ENCODE measurements at places on chromosomes 4 and X.

DNA sequence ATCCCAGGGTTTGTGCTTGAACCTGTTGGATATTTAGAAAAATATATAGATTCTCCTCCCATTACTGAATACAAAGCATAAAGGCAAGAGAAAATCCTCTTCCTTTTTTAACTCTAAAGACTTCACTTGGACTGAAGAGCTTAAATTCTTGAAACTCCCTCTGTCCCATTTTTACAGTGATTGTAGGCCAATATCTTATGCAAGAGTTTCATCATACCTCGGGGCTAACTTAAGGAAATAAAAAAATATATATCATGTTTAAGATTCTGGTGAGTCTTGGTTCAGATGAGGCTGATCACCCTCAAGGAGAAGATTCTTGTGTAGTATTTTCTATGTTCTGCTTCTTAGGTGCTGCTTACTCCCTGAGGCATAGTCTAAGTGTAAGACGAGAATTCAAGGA is 1449.6 kb downstream of the C4orf33 start:
- DNase-seq = no peak

DNA sequence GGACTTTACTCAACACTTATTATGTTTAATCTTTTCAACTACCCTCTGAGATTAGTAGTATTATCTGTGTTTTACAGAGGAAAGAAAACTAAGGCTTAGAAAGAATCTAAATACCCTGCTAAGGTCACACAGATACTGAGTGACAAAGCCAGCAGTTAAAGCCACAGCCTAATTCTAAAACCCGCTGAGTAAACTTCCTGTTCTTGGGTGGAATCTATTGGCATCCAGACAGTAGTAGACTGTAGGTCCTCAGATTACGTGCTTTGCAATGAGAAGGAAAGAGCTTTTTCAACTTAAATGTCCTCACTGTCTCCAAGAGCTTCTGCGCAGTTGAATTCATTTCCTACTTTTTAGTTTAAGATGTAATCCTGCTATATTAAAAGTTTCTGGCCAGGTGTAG is 126.0 kb downstream of the TENM3 start:
- no peak for DNase-seq

DNA sequence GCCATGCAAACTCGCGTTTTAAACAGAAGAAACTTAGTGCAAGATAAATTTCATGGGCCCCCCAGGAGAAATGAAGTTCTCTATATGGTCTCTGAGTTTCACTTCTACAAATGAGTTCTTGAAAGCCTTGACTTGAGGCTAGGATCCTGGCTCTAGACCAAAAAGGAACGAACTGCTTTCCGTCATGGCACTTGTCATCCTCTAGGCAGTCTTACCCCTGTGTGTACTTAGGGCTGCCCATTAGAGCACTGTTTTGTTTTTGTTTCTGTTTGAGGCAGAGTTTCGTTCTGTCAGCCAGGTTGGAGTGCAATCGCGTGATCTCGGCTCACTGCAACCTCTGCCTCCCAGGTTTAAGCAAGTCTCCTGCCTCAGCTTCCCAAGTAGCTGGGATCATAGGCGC is 29.0 kb downstream of the RNF4 start:
- DNase-seq = no peak

- DNase-seq = no peak
Measured at GRCh38 chr4:83709627-83710026, 173.7 kb downstream of the GPAT3 start.

GRCh38 chr4:143148521-143148920 is 36.2 kb upstream of the USP38 start:
- DNase-seq = no peak

DNA sequence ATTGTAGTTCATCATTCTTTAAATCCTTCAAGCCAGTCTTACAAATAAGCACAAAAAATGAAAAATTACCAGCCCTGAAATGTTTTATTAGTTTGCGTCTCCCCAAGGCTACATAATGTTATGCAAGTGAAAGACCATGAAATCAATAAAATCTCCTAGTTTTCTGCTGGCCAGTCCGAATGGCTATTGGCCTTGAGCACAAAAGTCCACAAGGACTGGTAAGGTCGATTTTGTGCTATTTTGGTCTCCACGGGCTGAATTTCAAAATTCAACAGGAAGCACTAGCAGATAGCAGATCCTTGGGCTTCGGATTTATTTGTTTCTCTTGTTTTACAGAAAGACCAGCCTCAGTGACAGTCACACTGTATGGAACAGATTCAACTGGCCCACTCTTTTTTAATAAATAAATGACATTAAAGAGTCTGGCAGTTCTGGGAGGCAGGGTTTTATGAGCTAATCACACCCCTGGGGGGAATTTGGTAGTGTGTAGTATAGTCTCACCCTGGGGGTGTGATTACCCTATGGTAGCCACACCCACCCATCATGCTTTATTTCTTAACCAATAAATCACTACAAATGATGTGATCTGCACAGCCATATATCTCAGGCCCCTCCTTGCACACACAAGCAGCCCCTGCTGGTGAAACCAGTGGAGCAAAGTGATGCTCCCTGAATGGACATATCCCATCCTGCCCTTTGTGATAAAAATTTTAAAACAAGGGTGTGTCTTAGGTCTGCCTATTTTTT is 51.1 kb upstream of the TMEM33 start:
- DNase-seq = no peak

GRCh38 chr4:109977854-109978501 is 65.3 kb downstream of the EGF start:
- DNase-seq = no peak

DNA sequence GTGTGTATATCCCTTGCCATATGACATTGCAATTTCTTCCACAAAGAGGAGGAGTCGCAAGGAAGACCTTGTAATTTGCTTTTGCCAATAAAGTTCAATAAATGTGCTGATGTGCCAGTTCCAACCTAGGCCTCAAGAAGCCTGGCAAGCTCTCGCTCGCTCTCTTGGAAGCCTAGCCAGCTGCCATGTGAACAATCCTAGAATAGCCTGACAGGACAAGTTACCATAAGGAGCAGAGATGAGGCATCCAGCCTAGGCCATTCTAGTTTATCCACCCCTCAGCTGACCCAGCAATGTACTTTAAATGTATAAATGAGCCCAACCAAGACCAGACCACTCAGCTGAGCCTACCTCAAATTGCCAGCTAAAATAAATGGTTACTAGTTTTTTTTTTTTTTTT is 145.7 kb upstream of the QRFPR start:
- no peak for DNase-seq

DNA sequence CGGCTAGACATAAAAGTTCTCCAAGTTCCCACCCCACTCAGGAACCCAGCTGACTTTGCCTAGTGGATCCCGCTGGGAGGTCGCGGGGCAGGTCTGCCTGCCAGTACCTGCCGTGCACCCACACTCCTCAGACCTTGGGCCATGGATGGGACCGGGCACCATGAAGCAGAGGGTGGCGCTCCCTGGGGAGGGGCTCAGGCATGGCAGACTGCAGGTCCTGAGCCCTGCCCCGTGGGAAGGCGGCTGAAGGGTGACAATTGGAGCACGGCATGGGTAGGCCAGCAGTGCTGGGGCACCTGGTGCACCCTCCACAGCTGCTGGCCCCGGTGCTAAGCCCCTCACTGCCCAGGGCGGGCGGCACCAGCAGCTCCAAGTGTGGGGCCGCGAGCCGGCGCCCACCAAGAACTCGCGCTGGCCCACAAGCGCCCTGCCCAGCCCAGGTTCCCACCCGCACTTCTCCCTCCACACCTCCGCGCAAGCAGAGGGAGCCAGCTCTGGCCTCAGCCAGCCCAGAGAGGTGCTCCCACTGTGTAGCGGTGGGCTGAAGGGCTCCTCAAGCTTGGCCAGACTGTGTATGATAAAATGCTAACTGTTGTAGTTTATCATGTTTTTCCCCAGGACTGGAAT is 63.1 kb downstream of the UGT2A2 start:
- no peak for DNase-seq

DNA sequence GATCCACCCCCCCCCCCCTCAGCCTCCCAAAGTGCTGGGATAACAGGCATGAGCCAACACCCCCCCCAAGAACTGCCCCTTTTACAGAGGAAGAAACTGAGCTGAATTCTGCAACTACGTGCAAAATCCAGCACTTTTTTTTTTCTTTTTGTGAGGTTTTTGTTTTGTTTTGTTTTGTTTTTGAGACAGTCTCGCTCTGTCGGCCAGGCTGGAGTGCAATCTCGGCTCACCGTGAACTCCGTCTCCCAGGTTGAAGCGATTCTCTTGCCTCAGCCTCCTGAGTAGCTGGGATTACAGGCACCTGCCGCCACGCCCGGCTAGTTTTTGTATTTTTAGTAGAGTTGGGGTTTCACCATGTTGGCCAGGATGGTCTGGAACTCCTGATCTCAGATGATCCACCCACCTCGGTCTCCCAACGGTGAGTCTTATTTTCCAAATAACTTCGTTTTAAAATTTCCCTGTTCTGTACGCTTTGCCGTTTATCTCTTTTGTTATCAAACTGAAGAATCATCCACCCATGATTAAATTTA is 4.9 kb downstream of the CRLF2 start:
- no peak for DNase-seq

DNA sequence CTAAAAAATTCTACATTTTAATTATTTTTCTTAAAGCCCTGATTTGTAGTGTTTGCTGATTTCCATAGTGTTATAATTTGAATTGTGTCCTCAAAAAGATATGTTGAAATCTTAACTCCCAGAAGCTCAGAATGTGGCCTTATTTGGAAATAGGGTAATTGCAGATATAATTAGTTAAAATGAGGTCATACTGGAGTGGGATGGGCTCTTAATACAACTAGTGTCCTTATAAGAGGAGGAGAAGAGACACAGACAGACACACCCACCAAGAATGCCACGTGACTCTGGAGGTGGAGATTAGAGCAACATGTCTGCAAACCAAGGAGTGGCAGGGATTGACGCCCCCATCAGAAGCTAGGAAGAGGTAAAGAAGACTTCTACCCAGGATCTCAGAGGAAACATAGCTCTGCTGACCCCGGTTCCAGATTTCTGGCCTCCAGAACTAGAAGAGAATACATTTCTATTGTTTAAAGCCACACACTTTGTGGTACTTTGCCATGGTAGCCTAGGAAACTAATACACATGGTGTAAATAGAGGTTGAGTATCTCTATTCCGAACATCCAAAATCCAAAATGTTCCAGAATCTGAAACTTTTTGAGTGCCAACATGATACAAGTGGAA is 70.5 kb upstream of the IRF2 start:
- DNase-seq = no peak

GRCh38 chr4:104986306-104986705 is 160.4 kb upstream of the TET2 start:
- DNase-seq = no peak

- DNase-seq = no peak
Measured at GRCh38 chr4:70624226-70624793, 4.2 kb upstream of the ENAM start.

- no peak for DNase-seq
Measured at GRCh38 chr4:44616621-44617020, 34.8 kb downstream of the YIPF7 start.

GRCh38 chr4:76952071-76952470 is 2.5 kb downstream of the SEPTIN11 start:
- no peak for DNase-seq

DNA sequence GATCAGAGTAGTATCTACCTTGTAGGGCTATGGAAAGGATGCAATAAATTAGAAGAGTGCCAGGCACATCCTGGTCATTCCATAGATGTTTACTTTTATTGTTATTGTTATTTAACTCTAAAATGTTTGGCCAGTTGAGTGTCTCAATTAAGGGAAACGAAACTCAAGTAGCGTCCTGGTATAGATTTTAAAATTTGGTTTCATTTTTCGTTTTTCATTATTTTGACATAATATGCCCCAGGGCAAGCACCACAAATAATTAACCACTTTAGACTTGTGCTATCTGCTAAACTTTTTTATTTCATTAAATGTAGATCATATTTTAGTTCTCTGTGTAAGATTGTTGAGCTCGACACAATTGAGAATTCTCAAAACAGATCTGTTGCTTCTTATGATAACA is 179.7 kb upstream of the PRPS2 start:
- DNase-seq = no peak

Data from activated T-cell treated with anti-CD3 and anti-CD28 coated beads for 4 hours (primary cell).